ENCODE measurements at places on chromosomes 6 and 20.

GRCh38 chr6:1774226-1774915 lies 164.7 kb downstream of the FOXC1 start:
- peak; percentile 21 for DNase-seq

DNA sequence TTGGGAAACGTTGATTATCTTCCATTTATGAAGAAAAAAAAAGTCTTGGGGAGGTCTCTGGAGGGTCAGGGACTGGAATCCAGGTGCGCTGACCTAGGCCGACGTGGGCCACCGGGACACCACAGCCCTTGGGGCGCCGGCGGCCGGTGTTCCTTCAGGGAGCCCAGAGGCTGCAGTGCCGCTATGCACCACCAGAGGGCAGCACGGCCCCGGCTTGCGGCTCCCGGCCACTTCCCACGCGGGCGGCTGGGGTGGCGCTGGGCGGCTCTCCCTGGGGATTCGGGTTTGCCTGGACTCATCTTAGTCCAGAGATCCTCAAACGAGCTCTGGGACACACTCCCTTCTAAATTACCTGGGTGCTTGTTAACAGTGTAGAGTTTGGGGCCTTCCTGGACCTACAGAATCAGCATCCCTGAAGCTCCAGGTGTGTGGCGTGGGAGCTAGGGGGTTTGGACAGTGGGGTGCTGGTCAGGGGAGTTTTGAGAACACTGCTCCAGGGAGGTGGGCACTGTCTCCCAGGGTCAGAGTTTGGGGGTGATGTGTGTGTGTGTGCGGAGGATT lies 23.0 kb upstream of the GTSF1L start:
- peak; percentile 87 for DNase-seq

DNA sequence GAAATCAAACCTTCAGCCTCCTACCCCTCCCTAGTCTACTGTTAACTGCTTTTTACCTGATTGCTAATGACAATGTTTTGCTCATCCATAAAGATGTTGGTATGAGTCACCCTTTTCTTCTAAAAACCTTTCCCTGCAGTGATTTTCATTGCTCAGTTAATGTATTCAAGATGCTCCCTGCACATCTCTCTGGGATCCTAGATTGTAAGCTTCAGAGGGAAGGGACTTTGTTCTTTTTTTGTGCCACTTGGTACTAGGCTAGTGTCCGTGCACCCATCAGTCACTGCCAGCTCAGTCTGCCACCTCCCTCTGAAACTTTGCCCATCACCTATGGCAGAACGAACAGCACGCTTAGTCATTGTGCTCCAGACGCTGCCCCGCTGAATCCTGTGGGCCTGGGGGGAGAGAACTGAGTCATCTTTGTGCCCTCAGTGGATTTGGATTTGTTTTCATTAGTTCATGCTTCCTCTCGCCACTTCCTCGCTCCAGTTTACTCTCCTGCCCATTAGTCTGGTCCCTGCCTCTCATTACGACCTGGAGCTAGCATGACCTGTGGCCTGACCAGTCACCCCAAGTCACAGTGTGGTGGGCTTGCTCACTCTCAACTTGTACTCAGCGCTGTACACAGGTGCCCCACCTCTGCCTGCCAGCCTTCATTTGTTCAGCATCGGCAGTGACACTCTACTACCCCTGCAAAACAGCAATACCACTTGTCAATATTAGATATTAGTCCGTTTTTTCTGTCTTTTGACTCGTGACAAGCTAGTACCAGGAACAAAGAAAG lies 78.0 kb upstream of the TMEM181 start:
- DNase-seq = no peak

GRCh38 chr6:136769124-136769523 lies 23.2 kb downstream of the MAP3K5 start:
- DNase-seq = no peak

DNA sequence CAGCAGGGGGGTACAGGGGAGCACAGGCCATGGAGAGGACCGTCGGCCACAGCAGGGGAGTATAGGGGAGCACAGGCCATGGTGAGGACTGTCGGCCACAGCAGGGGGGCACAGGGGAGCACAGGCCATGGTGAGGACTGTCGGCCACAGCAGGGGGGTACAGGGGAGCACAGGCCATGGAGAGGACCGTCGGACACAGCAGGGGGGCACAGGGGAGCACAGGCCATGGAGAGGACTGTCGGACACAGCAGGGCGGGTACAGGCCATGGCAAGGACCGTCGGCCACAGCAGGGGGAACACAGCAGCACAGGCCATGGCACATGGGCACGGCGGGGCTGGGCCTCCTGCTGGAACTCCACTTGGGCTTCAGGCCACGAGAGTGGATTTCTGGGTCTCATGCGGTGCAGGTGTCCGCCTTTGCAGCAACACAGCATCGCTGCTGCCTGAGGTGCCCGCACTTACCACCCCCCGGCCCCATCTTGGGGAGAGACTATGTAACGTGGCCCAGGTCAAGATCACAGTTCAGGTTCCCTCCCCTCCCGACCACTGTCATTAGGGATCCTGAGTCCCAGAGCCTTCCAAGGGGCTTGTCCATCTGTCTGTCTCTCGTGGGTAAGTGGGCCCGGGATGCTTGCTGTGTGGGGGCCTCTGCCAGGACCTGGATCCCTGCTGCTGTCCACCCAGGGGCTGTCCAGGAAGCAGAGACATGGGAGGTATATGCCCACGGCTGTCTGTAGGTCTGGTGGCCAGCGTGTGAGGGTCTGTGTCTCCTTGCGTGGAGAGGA lies 2.5 kb downstream of the NPBWR2 start:
- DNase-seq = no peak

DNA sequence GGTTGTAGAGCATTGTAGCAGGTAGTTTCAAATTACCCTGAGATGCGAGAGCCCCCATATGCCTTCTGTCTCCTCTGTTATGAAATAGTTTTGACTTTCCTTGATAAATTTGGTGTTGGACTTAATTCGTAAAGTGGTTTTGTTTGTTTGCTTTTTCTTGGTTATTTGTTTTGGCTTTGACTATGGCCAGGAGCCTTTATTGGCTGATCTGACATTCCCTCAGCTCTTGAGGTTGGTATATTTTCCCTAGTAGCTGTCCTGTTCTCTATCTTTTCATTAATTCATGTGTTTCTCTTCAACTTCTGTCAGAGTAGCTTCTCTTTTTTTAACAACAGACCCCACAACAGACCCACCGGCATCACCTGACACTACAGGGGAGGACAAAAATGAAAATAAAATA lies 457.4 kb upstream of the MANEA start:
- no peak for DNase-seq

DNA sequence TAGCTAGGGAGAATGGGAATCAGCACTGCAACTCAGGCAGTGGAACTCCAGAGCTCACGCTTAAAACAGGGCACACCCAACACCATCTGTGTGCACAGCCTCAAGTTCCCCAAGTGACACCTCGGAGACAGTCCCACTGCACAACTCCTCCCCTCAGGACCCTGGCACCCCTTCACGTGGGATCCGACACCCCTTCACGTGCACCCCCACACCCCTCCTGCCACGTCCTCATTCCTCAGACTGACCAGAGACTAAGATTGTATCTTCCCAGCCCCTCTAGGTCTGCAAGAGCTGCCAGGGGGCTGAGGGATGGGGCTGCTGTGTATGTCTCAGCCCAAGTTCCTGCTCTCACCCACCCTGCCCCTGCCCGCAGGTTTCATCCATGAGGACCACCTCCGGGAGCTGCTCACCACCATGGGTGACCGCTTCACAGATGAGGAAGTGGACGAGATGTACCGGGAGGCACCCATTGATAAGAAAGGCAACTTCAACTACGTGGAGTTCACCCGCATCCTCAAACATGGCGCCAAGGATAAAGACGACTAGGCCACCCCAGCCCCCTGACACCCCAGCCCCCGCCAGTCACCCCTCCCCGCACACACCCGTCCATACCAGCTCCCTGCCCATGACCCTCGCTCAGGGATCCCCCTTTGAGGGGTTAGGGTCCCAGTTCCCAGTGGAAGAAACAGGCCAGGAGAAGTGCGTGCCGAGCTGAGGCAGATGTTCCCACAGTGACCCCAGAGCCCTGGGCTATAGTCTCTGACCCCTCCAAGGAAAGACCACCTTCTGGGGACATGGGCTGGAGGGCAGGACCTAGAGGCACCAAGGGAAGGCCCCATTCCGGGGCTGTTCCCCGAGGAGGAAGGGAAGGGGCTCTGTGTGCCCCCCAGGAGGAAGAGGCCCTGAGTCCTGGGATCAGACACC lies 7.6 kb downstream of the MYL9 start:
- DNase-seq = no peak

GRCh38 chr6:33014841-33015634 lies 5.6 kb upstream of the HLA-DOA start:
- DNase-seq = peak; percentile 93

GRCh38 chr6:10210052-10210451 lies 204.8 kb downstream of the TFAP2A start:
- DNase-seq = no peak

GRCh38 chr6:150601439-150601838 lies 1.8 kb downstream of the PLEKHG1 start:
- DNase-seq = no peak

GRCh38 chr6:170533792-170534191 lies 19.3 kb downstream of the PSMB1 start:
- no peak for DNase-seq
